ENCODE measurements at places on chromosomes 16 and 17.

DNA sequence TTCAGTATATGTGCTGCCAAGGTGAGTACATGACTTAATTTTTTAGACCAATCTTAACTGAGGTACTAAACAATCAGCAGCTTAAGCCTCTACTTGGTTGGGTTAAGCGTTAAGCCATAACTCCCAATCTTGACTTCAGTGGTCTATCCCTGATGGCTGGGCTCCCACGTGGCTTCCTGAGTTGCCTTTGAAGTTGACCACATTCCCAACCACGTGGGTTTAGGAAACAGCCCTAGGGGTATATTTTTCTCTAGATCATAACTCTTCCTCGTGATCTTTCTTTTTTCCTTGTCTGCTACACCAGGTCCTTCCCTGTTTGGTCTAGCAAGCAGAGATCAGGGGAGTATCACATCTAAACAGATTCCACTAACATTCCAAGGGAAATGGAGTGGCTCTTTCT, 20.1 kb upstream of the PIRT start:
- no peak for DNase-seq

GRCh38 chr17:958712-959451, 20.7 kb downstream of the NXN start:
- DNase-seq = no peak

DNA sequence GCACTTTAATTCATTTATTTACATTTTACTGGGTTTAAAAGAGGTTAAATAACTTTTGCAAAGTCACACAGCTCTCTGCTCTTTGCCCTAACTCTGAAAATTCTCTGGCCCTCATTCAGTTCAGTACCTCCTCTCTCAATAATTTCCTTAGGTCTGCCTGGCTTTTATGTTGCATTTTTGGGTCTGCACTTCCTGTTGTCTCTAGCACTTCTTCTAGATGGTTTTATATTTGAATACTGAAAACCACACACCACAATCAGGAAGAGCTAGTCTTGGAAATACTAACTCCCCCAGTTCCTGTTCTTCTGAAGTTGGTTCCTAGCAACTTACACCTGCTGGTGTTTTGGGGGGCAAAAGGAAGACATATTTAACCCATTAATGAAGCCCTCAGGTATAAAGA, 577.9 kb downstream of the HS3ST4 start:
- DNase-seq = no peak

DNA sequence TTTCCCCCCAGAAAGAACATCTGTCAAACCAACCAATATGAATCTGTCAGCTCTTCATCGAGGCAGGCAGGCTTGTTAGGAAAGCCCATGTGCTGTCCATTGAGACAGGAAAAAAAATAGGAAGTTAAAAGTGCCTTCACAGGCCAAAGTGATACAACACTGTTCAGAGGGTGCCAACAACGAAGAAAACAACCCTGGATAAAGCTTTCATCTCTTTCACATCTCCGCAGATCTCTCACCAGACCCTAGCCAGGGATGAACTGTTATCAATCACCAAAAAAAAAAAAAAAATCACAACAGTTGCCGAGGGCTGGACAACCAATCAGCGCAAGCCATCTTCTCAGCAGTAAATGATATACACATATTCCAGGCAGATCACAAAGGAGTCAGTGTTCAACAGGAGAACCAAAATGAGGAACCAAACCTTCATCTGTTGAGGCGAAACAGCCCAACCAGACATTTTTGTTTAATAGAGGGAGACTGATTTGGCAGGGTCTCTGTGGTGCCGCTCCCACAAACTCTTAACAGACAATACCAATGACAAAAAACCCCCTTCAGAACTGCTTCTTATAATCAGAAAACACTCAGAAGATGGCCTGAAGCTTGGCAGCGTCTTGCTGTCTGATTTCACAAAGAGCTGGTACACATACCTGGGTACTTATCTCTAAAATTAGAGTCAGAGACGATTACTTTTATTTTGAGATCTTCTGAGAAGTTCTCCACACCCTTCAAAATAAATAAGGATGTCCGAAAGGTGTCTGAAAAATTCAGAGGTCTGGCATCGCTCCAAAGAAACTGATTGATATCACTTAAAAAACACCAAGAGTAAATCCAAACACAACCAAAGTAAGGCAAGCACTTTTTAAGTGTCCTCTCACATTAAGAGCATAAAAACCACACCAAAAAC, 1.8 kb downstream of the MAP3K14 start:
- no peak for DNase-seq

- DNase-seq = no peak
Measured at GRCh38 chr17:80822021-80822699, 169.5 kb upstream of the CHMP6 start.

DNA sequence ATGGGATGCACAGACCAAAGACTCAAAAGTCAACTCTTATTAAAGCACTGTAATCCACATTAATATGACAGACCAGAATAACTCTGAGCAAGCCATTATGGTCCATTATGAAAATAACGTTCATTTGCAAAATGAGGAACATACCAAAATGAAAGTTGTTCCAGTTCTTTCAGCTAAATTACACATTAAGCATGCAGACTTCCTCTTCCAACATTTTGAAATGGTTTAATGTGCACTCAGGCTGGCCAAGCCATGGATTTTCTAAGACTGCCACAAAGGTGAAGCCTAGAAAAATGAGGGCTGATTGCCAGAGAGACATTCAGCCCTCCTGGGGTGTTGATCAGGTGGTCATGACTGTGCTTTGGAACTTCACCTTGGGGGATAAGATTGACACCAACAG, 56.7 kb upstream of the NOG start:
- DNase-seq = no peak

GRCh38 chr16:71807905-71808592, 585 bp downstream of the AP1G1 start:
- DNase-seq = peak; percentile 39

DNA sequence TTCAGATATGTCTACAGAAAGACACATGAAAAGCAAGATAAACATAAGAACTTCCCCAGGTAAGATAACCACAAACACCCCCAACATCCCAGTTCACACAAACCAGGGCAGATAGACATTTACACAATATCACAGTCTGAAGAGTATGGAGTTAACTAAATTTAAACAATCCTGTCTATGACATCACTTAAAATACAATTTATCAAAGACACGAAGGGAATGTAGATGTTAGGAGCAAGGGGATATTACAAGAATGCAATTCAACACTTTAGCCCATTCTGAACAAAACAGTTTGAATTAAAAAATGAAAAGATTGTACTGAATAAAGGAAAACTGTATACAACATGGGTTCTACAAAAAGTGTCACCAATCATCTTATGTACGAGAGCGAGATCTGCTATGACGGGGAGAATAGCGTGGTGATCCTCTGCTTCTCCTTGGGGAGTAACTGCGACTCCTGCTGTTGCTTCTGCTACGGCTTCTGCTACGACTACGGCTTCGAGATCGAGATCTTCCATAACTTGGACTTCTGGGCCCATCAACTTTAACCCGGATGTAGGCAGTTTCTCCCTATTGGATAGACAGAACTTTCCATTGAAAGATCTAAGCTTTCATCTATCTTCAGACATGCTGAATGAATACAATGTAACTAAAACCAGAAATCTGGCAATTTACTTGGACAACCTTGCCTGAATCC, 1.9 kb downstream of the SRSF1 start:
- DNase-seq = no peak

GRCh38 chr16:373848-374615, 3.7 kb upstream of the MRPL28 start:
- DNase-seq = no peak

DNA sequence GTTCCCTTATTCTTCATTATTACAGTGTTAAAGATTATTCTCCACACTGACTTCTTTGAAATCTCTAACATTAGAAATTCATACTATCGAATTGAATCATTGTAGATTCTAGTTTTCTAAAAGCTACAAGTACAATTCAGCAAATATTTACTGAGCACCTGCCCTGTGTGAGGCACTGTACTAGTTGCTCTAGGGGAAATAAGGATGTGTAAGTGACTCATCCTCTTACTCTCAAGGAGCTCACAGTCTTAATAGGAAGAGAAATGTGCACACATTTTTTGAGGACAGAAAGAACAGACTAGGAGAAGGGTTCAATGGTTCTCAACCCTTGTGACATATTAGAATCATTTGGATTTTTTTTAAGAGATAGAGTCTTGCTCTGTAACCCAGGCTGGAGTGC, 7.7 kb upstream of the SLFN12L start:
- DNase-seq = no peak

DNA sequence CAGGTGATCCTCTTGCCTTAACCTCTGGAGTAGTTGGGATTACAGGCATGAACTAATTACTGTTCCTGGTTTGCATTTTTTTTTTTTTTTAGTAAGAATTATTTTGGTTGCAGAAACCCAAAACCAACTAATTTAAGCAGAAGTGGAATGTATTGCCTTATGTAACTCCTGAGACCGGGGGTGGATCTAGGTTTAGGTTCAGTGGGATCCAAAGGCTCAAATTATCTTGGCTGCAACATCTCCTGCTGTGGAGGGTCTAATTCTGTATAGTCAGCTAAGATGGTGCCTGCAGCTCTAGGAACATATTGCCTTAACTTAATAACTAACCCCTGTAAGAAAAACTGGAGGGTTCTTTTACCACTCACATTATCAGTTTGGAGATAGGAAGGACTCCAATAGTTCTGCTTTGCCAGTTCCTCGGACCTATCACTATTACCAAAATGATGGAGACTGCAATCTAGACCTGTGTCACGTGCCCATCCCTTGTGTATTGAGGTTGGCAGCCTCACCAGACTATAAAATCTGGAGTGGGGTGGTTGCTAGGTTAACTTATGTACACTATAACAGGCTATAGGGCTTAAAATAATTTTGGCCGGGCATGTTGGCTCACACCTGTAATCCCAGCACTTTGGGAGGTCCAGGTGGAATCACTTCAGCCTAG, 8.5 kb downstream of the SNTB2 start:
- DNase-seq = no peak

- no peak for DNase-seq
Measured at GRCh38 chr16:53207810-53208752, 153.3 kb downstream of the CHD9 start.

DNA sequence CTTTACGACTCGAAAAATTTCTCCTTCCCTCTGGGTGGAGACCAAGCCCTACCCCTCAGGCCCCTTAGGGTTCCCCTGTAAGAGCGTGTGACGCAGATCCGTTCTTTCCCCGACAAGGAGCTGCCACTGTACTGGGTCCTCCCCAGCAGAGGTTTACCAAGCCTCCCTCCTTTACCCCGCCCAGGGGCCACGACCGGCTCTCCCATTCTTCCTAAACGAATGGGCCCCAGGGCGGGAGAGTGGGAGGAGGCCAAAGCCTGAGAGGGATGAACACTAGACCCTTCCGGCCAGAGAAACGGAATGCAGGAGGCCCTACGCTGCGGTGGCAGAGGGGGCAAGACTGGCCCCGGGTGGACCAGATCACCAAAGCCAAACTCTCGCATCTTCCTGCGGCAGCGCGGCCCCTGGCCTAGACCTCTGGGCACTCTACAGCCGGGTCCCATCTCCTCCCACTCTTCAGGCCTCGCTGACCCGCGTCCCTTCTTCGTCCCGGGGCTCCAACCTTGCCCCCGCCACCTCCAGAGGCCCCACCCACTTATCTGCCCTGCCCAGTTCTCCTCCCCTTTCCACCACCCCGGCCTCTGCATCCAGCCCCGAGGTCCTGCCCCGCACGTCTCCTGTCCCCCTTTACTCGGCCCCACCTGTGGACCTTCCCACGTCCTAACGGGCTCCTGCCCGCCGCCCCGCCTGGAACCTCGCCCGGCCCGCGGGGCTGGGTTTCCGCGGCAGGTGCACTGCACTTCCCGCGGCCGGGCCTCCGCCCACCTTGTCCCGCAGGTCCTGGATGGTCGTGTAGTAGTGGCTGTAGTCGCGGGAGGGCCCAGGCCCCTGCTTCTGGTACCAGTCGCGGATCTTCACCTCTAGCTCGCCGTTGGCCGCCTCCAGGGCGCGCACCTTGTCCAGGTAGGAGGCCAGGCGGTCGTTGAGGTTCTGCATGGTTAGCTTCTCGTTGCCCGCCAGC, 765 bp downstream of the KRT19 start:
- no peak for DNase-seq

GRCh38 chr16:88391144-88391850, 8.5 kb downstream of the ZNF469 start:
- no peak for DNase-seq

GRCh38 chr16:51153577-51154031, 2.5 kb upstream of the SALL1 start:
- DNase-seq = no peak

GRCh38 chr16:50900391-50900942, 158.6 kb downstream of the CYLD start:
- DNase-seq = no peak

- DNase-seq = no peak
Measured at GRCh38 chr17:4249452-4250029, 14.2 kb downstream of the ANKFY1 start.
